Hematopoietic multipotent progenitor cell treated with erythropoietin and hydrocortisone succinate and interleukin-3 and kit ligand, for 6 days (in vitro differentiated cells): ENCODE measurements at places on chromosomes 3 and 15.

DNA sequence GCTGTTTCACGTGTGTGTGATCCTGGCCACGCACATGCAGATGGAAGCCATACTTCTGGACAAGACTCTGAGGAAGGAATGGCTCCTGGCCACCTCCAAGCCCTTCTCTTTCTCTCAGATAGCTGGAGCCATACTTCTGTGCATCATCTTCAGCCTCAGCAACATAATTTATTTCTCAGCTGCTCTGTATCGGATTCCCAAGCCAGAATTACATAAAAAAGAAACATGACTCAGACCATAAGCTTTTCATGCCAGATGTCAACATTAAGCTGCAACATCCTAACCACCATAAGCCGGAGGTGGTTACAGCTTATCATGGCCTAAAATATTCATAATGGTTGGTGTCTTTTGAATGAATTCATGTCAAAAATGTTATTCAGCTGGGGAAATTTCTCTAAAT is 10.6 kb upstream of the KIF23 start:
- no peak for DNase-seq

DNA sequence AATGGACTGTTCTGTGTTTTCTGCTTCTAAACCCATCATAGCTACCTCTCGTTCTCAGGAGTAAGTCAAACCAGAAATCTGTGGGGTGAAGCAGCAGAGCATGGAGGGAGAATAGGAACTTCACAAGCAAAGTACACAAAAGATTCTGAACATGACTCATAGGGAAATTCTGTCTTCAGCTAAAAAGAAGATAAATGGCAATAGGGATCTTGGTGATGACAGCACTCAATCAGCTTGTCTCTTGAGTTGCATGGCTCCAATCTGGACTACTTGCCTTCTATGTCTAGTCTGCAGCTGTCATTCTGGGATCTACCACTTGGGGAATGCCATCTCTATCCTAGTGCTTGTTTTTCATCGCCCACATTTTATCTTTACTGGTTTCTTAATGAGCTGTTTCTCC is 13.5 kb upstream of the GRAMD1C start:
- DNase-seq, result peak; percentile 24

GRCh38 chr3:138089091-138089490 is 26.3 kb downstream of the DZIP1L start:
- no peak for DNase-seq

- no peak for DNase-seq
Measured at GRCh38 chr3:5205165-5205941, 17.8 kb downstream of the EDEM1 start.

DNA sequence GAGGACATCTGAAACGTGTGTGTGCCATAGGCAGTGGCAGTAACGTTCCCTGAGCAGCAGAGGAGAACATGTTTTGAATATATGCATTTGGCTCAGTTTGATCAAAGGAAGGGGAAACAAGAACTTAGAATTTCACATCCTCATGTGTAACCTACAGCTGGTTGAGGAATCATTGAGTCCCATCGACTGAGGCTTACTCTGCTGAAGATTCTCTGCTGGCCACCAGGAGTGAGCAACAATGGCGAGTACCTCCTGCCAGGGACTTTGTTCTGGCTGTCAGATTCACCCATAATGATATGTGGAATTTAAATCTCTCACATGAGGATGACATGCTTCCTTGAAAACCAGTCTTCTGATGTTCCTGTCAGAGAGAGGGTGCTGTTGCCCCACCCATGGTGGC is 21.3 kb downstream of the GORASP1 start:
- no peak for DNase-seq

DNA sequence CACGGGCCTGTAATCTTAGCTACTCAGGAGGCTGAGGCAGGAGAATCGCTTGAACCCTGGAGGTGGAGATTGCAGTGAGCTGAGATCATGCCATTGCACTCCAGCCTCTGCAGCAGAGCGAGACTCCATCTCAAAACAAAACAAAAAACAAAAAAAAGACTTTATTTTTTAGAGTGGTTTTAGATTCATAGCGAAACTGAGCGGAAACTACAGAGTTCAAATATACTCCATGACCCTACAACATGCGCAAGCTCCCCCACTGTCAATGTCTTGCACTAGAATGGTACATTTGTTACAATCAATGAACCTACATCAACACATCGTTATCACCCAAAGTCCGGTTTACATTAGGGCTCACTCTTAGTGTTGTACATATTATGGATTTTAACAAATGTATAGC is 2.2 kb upstream of the CRTAP start:
- DNase-seq, result no peak

DNA sequence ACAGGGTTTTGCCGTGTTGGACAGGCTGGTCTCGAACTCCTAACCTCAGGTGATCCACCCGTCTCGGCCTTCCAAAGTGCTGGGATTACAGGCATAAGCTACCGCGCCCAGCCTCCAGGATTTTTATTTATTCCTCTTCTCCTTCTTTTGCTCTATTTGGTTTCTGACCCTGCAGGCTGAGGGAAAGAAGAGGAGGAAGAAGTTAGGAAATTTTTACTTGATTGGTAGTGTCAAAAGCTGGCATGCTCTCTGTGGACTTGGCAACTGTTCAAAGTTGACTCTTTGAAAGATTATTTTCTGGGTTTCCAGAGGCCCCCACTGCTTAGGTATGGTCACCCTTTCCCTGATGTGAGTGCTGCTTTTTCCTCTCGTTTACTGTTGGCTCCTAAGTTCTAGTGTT is 372.2 kb downstream of the DIPK2A start:
- DNase-seq, result no peak

- no peak for DNase-seq
Measured at GRCh38 chr3:177174607-177175170, 22.6 kb downstream of the TBL1XR1 start.

DNA sequence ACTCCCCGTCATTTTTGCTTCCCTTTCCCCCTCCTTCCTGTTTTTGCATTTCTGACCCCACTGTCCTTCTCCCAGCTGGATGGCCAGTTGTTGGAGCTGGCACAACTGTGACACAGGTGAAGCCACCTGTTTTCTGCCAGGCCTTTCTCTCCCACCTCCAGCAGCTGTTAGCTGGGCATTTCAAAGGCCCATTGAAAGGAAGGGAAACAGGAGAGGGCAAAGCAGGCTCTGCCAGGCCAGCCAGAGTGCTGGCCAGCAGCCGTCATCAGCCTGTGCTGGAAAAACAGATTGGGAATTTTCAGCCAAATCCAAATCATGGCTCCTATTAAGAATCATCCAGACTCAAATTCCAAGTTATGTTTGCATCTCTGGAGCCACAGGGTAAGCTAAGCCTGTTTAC is 155.2 kb upstream of the C2CD4B start:
- DNase-seq, result no peak

DNA sequence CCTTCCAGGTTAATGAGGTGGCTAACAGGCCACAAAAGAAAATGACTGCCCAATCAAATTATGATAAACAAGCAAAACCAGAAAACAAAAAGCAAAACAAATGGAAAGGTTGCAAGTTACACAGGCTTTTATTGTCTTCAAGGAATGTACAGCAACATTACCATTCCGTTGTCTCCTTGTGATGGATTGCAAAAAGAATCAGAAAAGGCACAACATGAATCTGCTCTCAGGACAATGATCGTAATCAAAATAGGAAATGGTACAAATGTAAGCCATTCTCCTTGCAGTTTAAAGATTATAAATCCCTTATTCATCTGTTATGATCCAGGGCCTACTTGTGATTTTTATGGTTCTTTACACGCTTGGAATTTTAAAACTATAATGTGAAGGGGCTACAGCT is 125.8 kb downstream of the ECT2 start:
- DNase-seq, result no peak

DNA sequence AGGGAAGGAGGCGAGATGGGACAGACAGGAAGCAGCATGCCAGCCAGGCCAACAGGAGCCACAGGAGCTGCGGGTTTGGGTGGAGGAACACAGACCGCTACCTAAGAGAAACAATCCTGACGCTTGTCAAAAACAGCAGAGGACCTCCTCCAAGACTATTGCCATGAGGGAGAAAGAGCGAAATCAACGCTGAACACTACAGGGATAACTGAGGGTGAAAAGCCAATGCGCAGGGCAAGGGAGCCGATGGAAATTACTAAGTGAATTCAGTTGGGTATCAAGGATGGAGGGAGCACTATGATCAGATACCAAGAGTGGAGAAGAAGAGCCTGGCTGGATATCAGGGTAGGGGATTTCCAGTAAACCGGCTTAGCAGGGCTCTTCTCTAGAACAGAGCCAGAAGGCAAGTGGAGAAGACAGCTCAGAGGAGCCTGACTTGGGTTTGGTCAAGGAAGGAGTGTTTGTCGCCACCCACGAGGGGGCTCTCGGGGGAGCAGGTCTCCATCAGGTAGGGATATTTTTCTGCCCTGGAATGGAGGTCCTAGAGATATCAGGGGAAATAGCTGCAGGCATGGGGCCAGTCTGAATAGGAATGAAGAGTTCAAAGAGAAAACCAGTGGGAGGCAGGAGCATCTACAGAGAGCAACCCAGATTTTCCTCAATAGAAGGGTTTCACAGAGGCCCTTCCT is 48.4 kb downstream of the SLC41A3 start:
- DNase-seq, result no peak

GRCh38 chr15:65329288-65329983 is 25.0 kb downstream of the RNU5B-1 start:
- DNase-seq, result no peak
